Stimulated activated CD4-positive, alpha-beta T cell treated with anti-CD3 and anti-CD28 coated beads, Interleukin-15, amount 100 ng/mL, for 1 hour (primary cell): ENCODE measurements at places on chromosomes 2 and 18.

GRCh38 chr18:30004965-30005364 lies 1037.6 kb downstream of the DSC3 start:
- no peak for DNase-seq

- no peak for DNase-seq
Observed at GRCh38 chr2:7437141-7437540, 519.9 kb downstream of the RNF144A start.

DNA sequence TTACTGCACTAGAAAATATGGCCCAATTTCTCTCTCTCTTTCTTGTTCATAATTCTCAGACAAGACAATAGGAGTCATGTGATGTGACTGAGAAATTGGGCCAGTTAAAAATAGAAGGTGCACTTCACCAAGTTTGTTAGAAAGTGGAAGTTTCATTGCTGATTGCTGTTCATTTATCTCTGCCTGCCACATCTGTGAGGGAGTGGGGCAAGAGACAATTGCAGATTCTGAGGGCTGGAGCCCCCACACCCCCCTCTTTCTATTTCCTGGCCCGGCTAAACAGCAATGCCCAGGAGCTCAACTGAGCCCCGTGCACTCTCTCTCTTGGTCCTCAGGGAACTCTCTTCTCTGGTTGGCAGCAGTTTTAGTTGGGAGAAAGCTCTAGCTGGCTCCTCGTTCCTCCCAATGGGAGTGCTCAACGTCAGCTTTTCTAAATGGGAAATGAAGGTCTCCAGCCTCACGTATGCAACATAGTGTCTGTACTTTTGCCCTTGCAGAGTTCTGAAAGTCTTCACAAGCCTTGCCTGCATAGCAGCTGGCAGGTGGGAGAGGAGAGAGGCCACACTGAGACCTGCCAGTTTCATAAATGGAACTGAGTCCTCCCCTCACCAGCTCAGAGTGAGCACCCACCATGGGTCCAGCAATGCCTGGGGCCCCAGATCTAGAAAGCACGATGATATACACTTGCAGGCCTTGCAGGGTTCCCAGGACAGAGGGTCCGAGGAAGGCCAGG lies 115.7 kb downstream of the MYCN start:
- DNase-seq: no peak

GRCh38 chr18:55083461-55083860 lies 124.2 kb upstream of the CCDC68 start:
- no peak for DNase-seq

DNA sequence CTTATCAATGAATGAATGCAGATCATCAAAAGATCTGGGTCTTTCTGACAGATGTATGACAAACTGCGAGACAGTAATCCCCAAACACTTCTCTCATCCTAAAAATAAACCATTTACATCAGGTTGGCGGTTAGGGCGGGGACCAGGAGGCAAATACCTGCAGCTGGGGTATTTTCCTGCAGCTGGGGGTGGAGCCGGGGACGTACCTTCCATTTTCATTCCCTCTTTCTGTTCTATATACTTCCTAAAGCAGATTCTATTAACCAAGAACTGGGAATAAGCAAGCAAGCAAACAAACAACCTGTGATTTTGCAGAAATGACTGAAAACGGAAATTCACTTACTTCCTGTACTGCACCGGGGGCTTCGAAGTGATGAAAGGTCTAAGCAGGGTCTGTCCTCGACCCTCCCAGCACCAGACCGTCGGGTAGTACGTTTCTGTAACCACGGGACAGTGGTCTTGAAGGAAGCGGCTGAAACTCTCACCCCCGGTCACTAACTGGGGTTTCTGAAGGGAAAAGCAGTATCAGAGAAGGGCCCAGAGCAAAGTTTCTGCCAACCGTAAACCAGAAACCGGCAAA lies 1.2 kb downstream of the ABHD3 start:
- no peak for DNase-seq

GRCh38 chr2:138101718-138102117 lies 137.4 kb downstream of the HNMT start:
- DNase-seq: no peak

- no peak for DNase-seq
Observed at GRCh38 chr2:56334622-56335021, 150.8 kb downstream of the CCDC85A start.

DNA sequence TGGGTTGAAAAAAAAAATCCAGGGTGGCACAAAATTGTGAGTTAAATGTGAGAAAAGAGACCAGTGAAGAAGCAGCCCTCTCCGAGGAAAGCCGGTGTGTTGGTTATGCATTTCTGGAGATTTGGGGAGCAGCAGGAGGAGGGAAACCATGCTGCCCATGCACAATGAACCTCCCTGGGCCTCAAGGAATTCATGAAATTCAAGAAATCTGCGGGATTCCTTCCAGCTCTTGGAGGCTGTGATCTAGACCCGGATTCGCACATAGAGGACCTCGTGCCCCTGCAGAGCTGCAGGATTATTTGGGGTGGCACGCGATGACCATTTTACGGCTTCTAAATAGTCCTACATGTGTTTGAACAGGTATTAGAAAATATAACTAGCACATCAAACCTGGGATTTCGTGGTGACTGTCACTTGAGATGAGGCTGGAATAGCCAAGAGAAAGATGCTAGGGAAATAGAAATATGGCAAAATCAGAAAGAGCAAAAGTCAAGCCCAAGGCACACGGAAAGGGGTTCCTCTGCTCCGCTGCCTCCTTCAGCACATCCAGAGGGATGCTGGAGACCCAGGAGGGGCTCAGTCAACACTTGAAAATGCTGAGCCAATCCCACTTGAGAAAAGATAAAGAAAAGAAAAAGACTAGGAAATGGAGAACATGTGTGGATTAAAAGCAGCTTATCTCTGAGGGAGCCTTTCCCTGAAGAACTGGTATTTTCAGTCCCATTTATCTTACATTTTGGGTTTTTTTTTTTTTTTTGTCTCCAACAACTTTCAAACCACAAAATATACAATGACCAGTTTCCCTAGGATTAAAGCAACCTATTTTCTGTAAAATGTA lies 22.0 kb downstream of the KCTD1 start:
- DNase-seq: no peak

DNA sequence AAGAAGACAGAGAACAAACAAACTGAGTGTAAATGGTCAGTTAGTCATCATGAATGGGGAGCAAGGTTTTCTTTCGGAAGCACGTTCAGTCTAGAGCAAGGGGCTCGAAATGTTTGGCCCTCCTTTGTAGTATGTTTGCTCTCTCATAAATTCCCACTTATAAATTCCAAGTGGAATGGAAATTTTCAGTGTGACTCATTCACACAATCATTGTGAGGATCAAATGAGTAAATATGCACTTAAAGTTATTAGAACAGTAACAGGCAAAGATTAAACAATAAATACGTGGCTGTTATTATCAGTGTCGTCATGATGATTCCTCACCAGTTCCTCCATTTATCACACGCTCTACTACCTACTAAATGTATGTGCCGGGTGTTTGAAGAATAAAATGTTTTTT lies 10.5 kb downstream of the CNGA3 start:
- no peak for DNase-seq

DNA sequence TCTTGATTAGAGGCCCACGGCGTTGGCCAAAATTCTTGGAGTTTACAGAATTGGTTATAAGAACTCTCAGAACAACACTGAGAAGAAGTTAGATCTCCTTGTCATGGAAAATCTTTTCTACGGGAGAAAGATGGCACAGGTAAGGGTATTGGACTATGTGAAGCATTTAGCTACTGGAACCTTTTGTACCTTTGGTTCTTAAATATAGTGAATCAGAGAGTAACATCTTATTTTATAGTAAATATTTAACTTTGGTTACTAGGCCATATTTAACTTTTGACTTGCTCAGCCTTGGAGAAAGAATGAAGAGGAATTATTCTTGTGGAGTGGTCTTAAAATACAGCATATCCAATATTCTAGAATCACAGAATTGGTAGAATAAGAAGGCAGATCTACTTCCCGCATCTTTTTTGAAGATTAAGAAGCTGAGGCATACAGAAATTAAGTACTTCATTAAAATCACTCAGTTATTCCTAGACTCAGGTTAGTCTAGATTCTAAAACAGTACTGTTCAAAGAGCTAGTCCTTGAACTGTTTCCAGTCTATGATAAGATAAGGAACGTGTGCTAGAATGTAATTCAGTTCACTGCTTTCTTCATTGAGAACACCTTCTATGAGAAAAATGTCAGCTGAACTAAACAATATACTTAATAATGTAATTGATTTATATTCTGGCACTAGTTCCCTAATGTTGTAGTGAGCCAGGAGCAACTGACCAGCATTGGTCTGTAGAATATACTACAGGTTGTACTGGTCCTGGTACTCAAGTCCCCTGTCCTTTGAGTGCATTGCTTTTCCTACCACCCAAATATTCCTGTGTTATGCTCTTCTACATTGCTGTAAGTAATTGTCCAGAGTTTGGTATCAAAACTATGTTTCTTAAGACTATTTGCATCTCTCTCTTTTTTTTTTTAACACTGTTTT lies 53.7 kb upstream of the PTH2R start:
- DNase-seq: no peak

GRCh38 chr2:37414470-37414949 lies 70.1 kb downstream of the QPCT start:
- no peak for DNase-seq

DNA sequence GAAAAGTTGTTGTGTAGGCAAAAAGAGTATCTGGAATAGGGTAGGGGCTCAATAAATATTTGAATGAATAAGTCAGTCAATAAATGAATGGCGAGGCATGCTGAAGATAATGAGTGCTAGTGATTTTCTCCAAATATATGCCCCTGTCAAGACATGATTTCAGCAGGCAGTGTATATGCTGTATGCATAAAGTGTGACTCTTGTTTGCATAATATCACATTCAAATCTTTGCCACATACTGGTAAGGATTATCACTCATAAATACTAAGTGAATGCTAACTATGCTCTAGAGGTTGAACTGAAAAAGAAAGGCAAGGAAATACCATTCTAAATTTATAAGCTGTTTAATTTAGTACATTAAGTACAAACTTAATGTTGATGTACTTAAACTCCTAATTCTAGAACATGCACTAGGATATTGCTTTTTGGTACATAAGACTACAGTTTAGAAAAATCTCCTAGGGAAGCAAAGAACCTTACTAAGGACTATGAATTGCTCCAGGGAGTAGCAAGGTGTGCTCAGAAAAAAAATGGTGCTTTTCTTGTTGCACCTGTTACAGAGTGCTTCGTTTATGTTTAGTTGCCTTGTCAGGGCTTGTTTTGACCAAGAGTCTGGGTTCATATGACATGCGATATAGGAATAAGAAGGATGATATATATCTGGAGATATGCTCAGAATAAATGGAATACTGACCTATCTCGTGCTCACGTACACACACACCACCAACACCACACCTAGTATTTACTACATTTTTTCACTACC lies 224.0 kb upstream of the TANK start:
- DNase-seq: no peak
